Liver (tissue), 10 donors: ENCODE measurements at places on chromosomes 6 and 20. TPM values are rescaled to one million over a fixed set of nuclear protein-coding genes. Genes with fewer than 3 reads are reported as not detected.

Gene HSPA1L
- total RNA-seq: 0.67 TPM

DNA sequence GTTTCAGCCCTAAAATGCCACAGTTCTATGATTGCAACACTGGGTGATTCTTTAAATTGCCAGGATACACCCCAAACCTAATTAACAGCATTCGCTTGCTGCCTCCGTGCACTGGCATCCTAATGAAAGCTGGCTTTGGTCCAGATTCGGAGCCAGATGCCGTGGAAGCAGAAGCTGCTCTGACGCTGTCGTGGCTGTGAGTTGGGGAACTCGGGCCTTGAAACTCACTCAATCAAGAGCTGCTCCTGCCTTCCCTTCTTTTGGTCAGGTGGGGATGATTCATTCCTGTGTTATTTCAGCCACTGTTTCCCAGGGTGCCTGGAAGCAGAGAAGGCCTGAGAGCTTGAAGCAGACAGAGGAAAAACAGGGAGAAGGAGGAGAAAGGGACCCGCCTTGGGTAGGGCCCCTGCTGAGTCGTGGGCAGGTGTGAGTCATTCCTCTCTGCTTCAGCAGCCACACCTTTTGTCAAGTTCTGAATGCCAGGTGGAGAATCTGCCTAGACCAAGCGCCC, 36.2 kb upstream of the DSP start:
- no peak for DNase-seq

DNA sequence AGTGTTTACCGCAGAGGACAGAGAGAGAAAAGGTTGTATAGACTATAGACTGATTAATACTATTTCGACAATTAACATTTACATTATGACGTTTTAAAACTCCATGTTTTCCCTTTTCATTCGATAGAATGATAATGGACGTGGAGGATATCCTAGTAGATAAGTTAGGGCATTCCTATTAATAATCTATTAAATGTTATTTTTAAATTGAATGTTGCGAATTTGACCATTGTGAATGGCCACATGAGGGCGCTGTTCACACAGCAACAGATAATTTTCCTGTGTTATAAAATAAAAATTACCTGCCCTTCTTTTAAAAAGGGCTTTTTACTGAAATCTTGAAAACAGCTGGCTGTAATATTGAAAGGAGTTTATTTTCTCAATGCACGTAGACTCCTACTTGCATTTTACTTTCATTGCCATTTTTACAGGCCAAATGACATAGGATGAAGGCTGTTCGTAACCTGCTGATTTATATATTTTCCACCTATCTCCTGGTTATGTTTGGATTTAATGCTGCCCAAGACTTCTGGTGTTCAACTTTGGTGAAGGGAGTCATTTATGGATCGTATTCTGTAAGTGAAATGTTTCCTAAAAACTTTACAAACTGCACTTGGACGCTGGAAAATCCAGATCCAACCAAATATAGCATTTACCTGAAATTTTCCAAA, 3.3 kb downstream of the ADGRB3 start:
- peak; percentile 45 for DNase-seq

DNA sequence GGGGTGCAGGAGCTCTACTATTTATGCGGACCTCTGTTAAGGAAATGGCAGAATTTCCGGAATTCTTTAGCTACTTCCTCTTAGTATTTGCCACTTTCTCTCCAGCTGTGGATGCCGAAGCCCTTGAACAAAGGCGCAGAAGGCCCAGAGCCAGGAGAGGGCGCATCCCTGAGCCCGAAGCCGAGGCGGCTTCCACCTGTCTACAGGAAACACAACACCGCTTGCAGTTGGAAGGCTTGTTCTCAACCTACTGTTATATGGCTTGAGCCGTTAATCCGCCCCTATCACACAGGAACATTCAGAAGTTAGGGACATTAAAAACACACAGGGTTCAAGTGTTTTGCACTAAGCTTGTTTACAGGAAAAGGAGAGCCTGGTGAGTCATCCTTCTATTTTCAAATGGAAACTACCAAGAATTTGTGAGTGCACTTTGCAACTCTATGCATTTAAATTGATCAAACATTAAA, 417.1 kb downstream of the BCKDHB start:
- no peak for DNase-seq

Gene RNF217
- 3.8 TPM for total RNA-seq

Gene CLVS2
- total RNA-seq: 0.25 TPM

Gene HMGCLL1
- total RNA-seq: 0.84 TPM

- DNase-seq: no peak
Measured at GRCh38 chr20:59333951-59334350, 33.5 kb downstream of the EDN3 start.

- no peak for DNase-seq
Measured at GRCh38 chr6:12113190-12113577, 101.1 kb downstream of the HIVEP1 start.

DNA sequence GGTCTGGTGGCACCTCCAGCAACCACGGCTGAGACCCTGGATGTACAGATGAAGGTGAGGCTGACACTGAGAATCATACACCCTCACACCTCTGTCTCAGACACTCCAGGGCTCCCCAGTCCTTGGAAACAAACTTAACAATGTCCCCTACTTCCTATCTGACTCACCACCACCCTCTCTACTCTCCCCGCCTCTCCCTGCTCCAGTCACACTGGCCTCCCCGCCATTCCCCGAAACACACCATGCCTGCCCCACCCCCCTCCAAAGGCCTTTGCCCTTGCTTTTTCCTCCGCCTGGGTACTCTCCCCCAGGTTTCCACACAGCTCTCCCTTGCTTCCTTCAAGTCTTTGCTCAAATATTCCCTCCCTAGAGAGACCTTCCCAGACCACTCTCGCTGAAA, 16.3 kb downstream of the BPI start:
- no peak for DNase-seq

DNA sequence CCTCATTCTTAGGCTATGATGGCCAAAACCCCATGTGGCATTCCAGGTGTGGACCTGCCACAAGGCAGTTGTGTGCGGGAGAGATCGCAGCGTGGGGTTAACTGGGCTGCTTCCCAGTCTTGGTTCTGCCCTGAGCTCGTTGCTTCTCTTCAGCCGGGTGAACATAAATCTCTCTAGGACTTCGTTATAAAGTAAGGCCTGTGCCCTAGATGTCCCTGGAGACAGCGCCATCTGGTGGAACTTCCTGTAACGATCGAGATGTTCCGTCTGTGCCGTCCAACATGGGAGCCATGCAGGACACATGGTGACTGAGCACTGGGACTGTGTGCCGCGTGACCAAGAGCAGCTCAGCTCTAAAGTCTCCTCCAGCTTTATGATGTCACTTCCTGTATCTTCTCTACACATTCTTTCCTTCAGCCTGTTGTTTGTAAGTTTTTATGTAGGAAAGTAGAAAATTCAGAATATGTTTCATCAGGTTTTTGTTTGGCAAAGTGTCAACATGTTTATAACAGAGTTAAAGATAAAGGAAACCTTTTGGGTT, 26.8 kb upstream of the RPP40 start:
- DNase-seq: peak; percentile 85

DNA sequence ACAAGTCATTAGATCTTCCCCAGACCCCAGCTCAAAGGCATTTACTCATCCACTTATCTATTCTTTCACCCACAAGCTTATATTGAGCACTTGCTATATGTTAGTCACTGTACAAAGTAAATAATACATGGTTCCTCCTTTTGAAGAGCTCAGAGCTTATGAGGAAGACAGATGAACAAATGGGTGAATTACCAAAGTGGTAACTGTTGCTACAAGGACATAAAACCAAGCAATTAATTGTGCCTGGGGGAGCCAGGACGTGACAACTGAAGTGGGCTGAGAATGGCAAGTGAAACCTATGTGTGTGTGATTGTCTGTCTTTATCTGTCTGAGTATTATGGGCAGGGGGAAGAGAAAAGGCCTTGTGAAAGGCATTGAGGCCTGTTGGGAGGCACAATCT, 45.6 kb upstream of the AKIRIN2 start:
- DNase-seq: no peak

Gene C2
- 354 TPM for total RNA-seq

DNA sequence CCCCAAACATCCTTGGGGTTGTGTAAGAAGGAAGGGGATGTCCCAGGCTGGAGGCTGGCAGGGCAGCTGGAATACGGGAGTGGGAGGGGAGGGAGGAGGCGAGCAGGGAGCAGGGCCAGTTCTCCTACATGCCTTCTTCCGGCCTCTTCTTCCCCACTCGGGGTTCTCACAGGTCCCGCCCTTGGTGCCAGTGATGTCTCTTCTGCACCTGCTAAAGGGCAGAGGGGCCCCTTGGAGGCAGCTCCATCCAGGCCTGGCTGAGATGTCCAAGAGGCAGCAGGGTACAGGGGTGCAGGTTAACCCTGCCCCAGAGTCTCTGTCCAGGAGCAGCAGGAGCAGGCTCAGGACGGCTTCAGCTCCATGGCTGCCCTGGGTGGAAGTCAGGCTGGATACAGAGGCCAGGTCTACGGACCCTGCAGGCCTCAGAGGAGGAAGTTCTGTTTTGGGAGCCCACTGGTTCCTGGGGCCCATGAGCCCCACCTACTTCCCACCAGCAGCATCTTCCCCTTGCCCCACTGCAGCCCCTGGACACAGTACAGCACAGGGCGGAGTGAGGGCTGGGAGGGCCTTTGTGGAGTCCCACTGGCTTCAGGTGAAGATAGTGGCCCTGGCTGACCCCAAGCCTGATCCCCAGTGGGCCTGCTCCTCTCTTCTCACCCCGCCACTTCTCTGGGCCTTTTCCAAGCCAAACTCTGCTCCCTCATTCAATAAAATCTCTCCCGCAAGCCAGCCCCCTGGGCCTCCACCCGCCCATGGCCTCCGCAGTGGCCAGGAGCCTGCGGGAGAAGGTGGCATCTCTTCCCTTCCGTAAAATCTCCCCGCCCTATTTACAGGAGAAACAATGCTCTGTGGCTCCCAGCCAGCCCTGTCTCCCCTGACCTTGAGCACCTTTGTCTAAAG, 60.4 kb downstream of the YTHDF1 start:
- no peak for DNase-seq

GRCh38 chr6:113599444-113599843, 257.7 kb upstream of the MARCKS start:
- DNase-seq: no peak

DNA sequence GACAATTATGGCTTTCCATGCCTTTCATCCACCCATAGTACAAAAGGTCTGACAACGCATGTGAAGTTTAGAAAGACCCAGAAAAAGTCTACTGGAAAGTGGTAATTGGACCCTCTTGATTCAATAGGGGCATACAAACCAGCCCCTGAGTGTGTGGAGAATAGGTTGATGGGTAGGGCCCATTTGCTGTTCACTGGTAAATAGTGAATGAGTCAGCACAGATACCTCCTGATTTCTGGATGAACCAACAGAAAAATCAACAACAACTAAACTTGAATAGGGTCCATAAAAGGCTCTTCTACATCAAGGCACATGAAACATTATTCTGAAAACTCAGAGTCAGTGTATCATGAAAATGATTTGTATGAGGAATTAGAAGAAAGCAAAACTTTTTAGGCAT, 235.4 kb upstream of the SLC35B3 start:
- no peak for DNase-seq

Gene RAE1
- total RNA-seq: 15.5 TPM

DNA sequence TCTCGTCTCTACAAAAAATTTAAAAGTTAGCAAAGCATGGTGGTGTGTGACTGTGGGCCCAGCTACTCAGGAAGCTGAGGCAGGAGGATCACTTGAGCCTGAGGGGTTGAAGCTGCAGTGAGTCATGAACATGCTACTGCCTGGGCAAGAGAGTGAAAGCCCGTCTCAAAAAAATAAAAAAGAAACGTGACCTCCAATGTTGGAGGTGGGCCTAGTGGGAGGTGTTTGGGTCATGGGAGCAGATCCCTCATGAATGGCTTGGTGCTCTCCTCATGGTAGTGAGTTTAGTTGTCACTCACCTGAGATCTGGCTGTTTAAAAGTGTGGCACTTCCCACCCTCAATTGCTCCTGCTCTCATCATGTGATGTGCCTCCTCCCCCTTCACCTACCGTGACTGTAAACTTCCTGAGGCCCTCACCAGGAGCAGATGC, 24.3 kb downstream of the RBL1 start:
- DNase-seq: no peak

DNA sequence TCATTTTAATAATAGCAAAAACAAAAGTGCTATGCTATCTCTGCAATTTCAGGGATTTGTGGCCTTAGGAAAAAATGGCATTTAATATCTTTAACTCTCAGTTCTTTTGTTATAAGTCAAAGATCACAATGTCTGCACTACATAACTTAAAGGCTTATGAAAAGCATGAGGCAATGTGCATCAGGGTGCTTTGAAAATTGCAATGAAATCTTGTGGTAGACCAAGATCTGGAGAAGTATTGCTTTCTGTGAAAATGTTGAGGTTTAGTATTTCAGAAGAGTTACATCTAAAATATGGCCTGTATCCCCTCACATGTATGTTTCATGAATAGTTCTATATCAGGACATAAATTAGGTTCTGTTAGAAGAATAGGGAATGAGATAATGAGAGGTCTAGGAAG, 200.6 kb downstream of the MEI4 start:
- no peak for DNase-seq

DNA sequence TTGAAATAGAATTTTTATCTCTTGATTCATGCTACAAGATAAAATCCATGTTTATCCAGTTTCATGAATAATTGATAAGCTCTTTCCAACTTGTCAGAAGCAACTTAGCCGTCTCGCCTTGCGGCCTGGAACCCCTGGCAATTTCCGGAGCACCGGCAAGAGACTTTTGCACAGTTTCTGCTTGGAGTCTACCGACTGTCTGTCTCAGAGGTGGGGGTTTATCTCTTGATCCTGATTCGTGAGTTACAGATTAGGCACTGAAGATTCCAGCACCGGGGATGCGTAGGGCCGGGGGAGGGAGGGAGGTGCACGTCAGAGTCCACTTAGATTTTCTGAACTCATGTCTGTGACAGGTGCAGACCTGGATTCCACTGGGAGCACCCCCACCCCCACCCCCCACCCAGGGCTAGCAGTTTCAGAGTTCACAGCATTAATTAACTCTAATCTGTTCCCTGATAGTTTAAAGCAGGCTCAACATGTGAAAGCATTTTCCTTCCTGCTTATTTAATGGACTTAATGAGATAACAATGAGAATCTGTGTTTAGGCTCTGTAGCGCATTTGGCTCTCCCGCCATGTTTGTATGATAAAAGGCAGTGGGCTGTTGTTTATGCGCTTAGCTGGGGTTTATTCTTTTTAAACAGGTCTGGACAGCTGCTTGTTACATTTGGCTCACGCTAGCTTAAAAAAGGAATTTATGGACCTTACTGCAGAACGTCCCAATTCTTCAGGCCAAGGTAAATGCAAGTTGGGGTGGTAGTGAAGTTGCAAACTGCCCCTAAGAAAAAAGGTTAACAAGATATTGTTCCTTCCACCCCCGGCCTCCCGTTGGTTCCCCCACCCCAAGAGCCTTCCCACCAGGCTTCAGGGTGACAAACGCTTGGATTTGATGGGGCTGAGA, 8.1 kb upstream of the APCDD1L start:
- no peak for DNase-seq

GRCh38 chr20:51384875-51385274, 157.6 kb downstream of the NFATC2 start:
- no peak for DNase-seq
